Esophagus mucosa (tissue), 1 donor: ENCODE measurements at places on chromosomes 7 and 10.

- ATAC-seq, result no peak
Observed at GRCh38 chr10:69490876-69491275, 39.6 kb downstream of the TSPAN15 start.

DNA sequence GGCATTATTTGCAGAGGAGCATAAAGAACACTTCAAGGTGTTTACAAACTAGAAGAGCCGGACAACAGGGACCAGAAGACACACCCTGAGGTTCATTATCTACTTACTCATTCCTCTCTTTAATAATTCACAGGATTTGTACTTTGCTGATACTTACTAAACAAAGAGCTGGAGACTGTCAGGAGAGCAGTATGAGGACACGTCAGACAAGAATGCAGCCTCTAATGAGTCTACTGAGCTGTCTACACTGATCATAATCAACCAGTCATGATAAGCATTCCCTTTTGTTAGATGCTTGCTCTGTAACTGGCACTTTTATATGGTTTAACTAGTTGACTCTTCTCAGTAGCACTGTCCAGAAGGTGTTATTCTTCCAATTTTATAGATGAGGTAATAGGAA lies 243.3 kb upstream of the CDC14C start:
- no peak for ATAC-seq

DNA sequence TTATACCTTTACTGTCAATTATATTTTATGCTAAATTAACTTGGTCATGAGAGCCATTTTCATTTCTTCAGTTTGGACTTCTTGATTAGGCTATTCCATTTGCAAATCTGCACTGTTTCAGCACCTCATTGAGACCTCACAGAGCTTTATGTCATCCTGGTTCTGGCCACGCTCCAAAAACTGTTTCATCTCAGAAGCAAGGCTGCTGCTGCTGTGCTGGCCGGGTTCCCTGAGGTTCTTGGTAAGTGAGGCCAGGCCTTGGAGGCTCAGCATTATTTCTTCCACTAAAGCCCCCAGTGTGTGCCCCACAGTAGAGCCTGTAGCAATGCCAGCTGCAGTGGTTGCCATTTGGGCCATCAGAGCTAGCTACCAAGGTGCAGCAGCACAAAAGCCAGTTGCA lies 7.8 kb upstream of the ZNF485 start:
- ATAC-seq, result no peak

DNA sequence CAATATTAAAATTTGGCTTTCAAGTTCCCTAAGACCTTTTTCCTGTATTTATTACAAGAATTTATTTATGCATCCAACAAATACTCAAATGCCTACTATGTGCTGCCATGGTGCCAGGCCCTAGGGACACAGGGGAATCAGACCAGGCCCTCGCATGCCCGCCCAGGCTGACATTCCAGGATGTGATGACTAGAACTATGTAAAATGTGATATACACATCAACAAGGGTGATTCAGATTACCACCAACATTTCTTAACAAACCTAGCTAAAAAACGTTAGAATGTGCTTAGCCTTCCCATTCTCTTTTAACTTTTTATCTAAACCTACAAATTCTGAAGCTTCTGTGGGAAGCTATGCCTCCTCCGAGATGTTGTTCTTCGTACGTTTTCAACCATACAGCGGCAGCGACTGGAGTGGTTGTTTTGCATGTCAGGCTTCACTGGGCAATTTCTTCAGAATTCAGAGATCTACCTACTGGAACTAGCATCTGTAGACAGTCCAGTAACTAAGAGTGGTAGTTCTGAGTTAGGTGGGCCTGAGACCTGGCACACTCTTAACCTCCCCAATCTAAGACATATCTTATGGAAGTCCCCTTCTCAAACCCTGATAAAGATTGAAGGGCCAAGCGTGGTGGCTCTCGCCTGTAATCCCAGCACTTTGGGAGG lies 22.1 kb downstream of the GNA12 start:
- no peak for ATAC-seq
